ENCODE measurements at places on chromosomes 2 and 18. TPM values are rescaled to one million over a fixed set of nuclear protein-coding genes. Genes with fewer than 3 reads are reported as not detected.

DNA sequence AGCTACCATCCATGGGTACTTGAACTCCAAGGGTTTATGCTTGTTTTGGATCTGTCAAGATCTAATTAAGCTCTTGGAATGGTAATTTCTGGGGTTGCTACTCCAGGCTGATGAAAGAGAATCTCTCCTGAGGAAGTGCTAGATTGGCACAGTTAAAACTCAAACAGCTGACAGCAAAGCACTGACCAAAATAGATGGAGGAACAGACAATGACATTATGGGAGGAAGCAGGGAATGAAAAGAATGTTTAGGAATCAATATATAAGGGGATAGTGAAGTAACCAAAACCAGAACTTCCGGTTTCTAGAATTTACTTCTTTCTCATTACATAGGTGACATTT is 6.3 kb downstream of the THUMPD2 start:
- DNase-seq = no peak

- no peak for DNase-seq
Measured at GRCh38 chr2:128380961-128381938, 62.6 kb upstream of the HS6ST1 start.

- no peak for DNase-seq
Measured at GRCh38 chr2:238512247-238512867, 85.6 kb downstream of the ASB1 start.

DNA sequence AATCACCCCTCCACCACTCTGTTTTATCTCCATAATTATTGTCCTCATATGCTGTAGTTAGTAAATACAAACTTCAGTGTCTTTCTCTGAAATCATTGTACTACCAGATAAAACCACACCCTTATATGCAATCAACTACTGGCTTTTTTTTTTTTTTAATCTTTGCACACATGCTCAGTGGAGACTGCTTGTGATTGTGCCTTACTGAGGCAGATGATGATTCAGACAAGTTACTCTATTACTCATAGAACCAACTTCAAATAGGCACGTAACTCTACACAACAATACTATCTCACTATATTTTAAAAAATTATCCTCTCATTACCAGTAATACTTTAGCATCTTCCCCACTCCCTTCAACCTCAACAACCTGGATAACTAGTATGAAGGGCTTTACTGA is 1278.4 kb upstream of the PIK3C3 start:
- DNase-seq = no peak

The IL1A gene
- polyA plus RNA-seq = not detected

The ALPG gene
- polyA plus RNA-seq = not detected

The C1QL2 gene
- not detected for polyA plus RNA-seq

Measured in kidney (tissue), 22 donors.